ENCODE measurements at places on chromosomes 1 and 21.

DNA sequence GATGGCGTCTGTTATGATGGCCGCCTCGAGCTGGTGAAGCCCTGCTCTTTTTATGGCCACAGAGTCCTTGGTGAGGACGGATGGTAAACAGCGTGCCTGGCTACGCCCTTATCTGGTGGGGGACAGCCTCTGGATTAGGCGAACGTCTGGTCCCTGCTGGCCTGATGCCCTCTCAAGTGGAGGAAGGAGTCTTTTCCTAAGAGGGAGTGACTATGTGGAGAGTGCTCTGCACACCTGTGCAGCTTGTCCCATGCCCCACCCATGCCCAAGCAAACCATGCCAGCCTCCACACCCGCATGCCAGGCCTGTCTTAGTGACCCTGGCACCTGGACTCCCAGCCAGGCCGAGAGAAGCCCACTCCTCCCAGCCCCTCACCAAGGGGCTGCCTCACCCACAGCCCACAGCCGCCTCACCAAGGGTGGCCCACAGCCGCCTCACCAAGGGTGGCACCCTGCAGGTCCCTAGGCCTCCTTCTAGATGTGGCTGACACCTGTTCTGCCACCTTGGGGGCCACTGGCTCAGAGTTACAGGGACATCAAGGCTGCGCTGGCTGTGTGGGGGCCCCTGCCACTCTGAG is 40.2 kb downstream of the WNT9A start:
- DNase-seq, result no peak

DNA sequence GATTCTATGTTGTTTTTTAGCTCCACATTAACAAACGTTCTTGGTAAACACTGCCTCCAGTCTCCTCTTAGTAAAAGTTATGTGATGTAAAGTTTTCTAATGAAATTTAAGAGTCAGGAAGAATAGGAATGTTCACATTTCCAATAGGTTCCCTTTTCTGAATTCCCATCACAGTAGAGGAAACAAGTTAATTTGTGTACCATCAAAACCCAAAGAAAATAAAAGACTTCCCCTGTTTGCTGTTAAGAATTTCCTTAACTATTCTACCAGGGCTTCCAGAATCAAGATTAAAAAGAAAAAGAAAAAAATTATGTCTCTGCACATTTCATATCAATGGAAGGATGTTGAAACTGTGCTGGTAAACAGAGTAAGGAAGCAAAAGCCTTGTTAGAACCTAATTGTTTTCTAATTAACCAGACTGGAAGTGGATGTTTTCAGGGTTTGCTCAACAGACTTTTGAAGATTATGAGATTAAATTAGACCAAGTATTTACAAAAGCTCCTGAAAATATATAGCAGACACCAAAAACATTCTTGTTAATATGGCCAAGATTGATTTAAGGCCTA is 43.4 kb upstream of the PALMD start:
- no peak for DNase-seq

GRCh38 chr1:73517603-73518191 is 680.3 kb downstream of the LRRIQ3 start:
- DNase-seq, result no peak

- DNase-seq, result no peak
Measured at GRCh38 chr1:240691501-240691900, 79.5 kb upstream of the GREM2 start.

GRCh38 chr21:41717573-41718330 is 49.1 kb downstream of the RIPK4 start:
- no peak for DNase-seq

DNA sequence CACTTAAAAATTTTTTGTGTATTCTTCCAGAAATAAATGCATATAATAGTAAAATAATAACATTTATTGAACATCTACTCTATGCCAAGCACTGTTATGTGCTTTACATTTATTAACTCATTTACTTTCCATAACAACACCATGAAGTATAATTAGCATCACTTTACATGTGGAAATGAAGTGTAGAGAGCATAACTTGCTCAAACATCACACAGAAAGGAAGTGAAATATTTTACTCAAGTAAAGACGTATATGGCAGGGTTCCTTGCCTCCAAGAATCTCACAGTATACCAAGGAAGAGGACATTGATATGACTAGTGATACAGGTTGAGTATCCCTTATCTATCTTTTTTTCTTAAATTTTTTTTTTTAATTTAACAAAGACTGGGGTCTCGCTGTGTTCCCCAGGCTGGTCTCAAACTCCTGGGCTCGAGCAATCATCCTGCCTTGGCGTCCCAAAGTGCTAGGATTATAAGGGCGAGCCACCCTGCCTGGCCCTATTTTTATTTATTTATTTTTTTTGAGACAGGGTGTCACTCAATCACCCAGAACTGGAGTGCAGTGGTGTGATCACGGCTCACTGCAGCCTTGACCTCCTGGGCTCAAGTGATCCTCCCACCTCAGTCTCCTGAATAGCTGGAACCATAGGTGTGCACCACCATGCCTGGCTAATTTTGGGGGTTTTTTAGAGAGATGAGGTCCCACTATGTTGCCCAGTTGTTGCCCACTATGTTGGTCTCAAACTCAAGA is 7.7 kb upstream of the CLIC4 start:
- DNase-seq, result no peak

DNA sequence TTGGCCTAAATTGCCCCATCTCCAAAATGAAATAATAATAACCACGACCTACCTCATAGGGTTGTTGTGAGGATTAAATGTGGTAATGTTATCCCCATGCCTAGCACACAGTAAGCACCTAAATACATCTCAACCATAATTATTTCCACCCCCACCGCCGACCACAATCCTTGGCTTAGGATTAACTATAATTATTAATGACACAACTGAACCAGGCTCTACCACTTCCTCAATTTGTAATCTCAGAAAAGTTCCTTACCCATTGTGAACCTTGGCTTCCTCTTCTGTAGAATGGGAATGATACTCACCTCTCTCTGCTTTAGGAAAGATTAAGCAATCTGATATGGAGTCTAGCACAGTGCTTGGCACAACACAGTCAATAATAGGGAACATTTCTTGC is 44.3 kb upstream of the TACSTD2 start:
- DNase-seq, result no peak

GRCh38 chr1:58746757-58747156 is 37.1 kb downstream of the JUN start:
- DNase-seq, result no peak

DNA sequence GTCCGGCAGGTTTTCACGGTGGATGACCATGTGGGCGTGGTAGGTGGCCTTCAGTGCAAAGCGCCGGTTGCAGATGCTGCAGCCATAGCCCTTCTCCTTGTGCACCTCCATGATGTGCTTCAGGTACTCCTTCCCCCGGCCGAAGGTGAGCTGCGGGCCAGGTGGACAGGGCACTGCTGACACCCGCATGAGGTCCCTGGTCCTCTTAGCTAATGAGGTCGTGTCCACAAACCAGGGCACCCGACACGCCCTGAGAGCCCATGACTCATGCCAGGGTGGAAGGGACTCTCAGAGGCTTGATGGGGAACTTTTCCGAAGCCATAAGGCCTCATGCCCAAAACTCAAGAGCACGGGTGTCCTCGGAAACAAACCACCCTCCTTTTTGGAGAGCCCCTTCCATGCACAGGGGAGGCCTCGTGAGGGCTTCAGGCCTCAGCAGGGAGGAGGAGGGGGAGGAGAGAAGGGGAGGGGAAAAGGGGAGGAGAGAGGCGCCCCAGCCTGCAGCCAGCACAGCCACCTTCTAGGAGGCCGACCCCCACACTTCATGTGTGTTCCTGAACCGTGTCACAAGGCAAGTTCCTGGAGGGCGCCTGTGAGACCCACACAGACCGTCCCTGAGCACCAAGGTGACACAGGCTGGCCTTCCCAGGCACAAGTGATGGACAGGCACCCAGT is 54.4 kb upstream of the RIPK4 start:
- no peak for DNase-seq

DNA sequence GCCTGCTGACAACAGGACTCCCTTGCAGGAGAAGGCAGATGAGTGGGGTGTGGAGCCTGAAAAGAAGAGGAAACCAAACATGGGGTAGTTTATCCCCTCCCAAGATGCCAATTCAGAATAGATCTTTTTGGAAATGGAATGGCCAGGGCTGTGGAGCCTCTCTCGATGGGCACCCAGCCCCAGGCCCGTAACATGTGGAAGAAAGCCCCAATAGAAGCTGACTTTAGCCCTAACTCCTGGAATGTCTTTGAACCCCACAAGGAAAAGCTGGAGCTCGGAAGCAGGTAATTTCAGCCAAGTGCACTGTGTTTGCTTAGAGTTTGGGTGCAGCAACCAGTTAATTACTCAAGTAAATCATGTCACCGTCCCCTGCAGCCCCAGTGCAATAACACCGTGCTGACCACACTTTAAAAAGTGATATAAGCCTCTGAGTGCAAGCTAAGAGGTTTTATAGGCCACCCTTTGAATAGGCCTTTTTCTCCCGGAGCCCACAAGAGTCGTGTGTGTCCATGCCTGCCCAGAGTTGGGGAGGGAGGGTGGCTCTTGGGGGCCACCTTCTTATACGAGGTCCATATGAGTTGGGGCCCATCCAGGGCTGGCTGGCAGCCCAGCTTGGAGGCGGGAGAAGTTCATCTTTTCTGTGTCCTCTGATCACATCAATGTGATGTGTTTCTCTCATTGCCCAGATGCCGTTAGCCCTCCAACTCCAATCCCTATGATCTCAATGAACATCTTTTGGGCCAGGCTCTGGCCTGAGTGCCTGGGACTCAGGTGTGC is 153.2 kb downstream of the TRABD2B start:
- DNase-seq, result no peak

DNA sequence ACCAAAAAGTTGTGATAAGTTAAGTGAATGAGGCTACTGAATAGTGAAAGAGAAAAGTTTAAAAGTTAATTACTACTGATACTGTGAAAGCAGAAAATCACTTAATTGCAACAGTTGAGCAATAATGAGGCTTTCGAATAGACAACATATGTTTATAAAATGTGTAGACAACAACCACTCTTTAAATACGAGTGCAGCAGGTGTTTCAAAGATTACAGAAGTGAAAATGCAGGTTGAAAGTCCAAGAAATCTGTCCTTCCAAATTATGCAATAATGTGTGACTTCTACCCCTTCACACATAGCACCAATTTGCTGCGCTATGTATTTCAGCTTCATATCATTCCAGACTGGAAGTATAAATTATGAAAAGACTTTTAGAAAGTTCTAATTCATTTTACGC is 213.0 kb downstream of the COL24A1 start:
- no peak for DNase-seq

GRCh38 chr1:20449735-20450311 is 36.2 kb downstream of the CAMK2N1 start:
- DNase-seq, result no peak

DNA sequence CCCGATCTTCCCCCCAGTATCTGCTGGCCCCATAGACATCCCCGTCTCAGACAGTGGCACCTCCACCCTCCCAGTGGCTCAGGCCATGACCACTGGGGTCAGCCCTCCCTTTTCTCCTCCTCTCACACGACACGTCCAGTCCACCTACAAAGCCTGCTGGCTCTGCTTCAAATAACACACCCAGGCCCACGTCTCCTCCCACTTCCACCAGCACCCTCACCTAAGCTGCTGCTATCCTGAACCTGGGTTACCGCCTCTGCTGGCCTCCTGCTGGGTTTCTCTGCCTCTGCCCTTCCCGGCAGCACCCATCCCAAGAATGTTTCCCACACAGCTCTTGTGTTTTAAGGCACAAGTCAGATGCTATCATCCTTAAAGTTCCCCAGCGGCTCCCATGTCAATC is 26.0 kb downstream of the MX2 start:
- no peak for DNase-seq

DNA sequence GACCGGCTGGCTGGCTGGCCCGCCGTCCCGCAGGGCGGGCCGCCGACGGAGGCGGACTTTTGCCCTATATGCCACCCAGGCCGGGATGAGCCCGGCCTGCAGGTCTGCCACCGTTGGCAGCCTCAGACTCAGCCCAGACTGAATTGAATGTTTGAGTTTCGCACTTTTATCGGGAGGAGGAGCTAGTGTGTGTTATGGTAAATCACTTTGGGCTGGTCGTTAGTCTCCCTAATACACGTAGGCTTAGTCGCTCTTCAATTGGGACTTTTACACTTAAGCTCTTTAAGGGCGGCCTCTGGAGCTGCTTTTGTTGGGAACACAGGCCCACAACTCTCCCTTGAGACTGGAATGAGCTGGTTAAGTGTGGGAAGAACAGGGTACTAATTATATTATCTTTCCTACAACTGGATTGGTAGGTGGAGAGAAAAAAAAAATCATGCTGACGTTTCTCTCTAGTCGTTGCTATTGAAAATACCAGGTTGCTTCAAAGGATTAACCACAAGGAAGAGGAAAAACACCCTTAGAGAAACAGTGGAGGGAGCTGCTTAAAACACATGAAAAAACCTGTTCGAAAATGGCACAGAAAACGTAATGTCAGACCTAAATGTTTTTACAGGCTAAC is 1.4 kb upstream of the IRF2BP2 start:
- DNase-seq, result peak; percentile 94

DNA sequence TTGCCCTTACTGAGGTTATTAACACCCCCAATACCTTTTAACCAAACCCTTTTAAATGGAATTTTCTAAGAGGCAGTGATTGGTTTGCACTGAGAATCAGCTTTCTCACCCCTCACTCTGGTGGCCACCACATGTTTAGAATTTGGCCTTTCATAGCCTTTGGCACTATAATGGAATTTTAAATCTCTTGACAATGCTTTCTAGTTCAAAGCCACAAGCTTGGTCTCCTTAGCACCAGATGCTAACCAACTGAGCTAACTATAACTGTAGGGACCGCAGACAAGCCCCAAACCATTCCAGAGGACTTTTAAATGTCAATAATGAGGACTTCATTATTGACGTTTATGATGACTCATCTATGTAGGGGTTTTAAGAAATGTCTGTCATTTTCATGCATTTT is 238.7 kb upstream of the SNX7 start:
- DNase-seq, result no peak

- DNase-seq, result no peak
Measured at GRCh38 chr1:63592536-63593302, 492 bp upstream of the PGM1 start.

GRCh38 chr1:29519788-29520110 is 283.4 kb downstream of the PTPRU start:
- no peak for DNase-seq

GRCh38 chr1:165161130-165161529 is 195.4 kb downstream of the LMX1A start:
- DNase-seq, result no peak

DNA sequence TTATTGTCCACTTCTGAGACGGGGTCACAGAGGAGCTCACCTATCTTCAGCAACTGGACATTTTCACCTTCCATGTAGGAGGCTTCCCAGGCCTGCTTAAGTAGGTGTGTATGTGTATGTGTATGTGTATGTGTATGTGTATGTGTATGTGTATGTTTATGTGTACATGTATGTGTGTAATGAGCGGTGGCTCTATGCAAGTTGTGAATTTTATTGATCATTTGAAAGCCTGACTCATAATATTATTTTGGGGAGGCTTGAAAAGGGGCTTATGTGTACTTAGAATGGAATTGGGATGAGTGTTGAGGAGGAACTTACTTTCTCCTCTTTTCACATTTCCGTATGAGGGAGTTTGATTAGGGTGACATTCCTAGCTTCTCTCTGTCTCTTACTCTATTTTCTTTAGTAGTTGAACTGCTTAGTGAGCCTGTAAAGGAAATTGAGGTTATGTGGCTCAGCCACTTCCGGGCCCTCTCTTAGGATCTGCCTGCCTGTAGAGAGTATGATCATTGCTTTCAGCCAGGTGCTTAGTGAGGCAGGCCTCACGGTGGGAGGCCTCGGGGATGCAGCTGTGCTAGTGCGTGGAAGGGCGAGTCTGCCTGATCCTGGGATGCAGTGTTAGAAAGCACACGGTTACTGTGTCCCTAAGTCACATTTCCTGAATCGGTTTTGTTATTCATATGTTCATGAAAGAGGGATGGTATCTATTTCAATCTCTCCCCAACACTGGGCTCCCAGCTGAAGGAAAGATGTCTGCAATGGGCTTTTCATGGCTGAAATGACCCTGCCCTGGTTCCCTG is 61.0 kb downstream of the IER5 start:
- peak; percentile 53 for DNase-seq

- no peak for DNase-seq
Measured at GRCh38 chr21:36697851-36698384, 997 bp upstream of the SIM2 start.

Data from NCI-H2107 (cell line).